ENCODE measurements at places on chromosomes 1 and 21. TPM values are rescaled to one million over a fixed set of nuclear protein-coding genes. Genes with fewer than 3 reads are reported as not detected.

Gene LIPI
- not detected for total RNA-seq

Gene HHAT
- 0.76 TPM for total RNA-seq

Gene UBIAD1
- total RNA-seq, result 19.9 TPM

Gene FMO2
- total RNA-seq, result not detected

Gene NPR1
- total RNA-seq, result not detected

Gene EDEM3
- total RNA-seq, result 39.3 TPM
